ENCODE measurements at places on chromosomes 11 and 22. TPM values are rescaled to one million over a fixed set of nuclear protein-coding genes. Genes with fewer than 3 reads are reported as not detected.

VSTM5 gene
- total RNA-seq, result not detected

CPT1B gene
- 88.0 TPM for total RNA-seq

MYO7A gene
- 0.42 TPM for total RNA-seq

NAALADL1 gene
- 31.6 TPM for total RNA-seq

MS4A13 gene
- total RNA-seq, result not detected

DNA sequence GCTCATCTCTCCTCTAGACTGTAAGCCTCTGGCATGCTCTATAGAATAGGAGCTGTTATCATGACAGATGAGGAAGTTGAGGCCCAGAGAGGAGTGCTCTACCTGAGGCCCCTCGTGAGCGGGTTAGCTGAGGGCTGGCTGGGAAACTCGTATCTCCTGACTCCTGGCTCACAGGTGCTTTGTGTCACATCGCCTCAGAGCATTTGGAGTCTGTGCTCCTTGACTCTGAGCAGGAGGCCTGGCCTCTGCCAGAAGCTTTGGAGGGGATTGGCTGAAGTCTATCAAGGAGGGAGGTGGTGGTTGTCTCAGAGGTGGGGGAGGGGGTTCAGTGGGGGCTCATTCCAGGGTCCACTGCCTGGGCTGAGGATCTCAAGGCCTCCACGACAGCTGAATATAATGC, 7.4 kb downstream of the KCNC1 start:
- no peak for DNase-seq

DNA sequence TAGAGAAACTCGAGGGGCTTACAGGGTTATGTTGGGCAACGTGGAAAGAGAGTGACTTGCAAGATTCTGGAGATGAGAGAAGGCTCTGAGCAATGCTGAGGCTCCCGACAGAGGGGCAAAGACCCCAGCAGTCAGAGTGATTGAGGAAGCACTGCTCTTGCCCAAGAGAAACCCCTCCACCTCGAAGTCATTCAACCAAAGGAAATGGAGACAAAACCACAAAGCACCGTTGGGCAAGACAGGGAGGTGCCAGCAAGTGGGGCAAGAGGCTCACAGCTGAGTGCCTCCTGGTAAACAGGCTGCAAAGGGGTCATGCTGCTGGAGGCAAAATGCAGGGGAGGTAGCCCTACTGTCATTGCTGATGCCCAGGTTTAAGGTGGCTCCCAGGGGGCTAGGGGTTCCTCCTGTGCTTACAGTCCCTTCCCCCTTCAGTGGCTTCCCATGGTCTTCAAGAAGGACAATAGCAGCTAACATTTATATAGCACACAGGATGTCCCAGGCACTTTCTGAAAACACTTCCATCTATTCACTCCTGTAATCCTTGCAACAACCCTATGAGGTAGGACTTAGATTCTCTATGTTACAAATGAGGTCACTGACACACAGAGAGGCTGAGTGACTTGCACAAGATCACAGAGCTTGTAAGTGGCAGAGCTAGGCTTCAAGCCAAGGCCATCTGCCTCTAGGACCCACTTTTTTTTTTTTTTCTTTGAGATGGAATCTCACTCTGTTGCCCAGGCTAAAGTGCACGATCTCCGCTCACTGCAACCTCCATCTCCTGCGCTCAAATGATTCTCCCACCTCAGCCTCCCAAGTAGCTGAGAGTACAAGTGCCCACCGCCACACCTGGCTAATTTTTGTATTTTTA, 18.1 kb upstream of the MYH9 start:
- peak; percentile 63 for DNase-seq

DNA sequence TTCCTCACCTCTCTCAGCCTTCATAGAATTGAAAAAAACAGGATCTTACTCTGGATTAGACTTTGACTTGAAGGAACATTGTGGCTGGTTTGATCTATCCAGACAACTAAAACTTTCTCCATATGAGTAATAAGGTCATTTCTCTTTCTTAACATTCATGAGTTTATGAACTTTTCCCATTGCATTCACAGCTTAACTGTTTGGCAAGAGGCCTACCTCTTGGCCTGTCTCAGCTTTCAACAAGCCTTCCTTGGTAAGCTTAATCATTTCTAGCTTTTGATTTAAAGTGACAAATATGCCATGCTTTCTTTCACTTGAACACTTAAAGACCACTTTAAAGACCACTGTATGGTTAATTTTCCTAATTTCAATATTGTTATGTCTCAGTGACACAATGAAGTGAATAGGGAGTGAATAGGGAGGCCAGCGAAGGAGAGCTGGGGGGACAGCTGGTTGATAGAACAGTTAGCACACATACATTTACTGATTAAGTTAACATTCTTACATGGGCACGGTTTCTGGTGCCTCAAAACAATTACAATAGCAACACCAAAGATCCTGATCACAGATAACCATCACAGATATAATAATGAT, 17.0 kb downstream of the IMMP1L start:
- DNase-seq, result no peak

GRCh38 chr22:30863081-30863833, 105.3 kb downstream of the MORC2 start:
- no peak for DNase-seq

All from activated T-cell treated with anti-CD3 and anti-CD28 coated beads, Interleukin-2, amount 50 U/mL, for 72 hours (primary cell).